ENCODE measurements at places on chromosomes 3 and 15.

- no peaks in the 10 kb centered on the region for H3K4me1 ChIP-seq
- DNase-seq, result no peak
- no peak overlapping the region for H3K27ac ChIP-seq
Observed at GRCh38 chr15:24861014-24861690, 93.6 kb upstream of the SNRPN start.

DNA sequence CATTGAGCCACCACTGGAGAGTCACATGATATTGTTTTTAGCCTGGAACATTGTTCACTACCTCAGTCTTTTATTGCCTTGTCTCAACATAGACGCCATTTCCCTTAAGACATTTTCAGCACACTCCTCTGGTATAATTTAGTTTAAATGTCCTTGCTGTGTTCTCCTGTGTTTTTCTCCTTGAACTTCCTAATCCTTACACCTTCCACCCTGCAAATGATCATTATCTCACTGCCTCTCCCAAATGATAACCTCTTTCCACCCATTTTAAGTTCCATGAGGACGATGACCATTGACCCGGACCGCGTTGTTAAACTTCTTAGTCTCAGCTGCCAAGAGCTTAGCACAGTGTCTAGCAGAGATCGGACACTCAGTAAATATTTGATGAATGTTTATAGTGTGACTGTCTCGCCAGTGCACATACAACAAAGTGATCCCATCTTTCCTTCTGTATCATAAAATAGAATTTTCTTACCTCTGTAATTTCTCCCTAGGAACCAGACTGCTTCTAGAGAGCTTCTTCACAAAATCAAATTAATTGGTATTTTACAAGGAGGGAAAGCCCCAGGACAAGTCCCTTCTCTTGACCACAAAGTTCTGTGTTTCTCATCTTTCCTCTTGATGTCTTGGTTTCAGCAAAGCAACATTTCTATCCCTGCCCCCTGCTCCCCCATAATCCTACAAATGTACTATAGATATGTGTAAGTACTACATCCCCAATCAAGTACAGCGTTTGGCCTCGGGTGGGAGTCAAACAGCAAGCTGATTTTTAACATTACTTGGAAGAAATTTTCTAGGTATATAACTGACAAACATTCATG is 429.6 kb downstream of the LPP start:
- no peak overlapping the region for H3K27ac ChIP-seq
- H3K4me3 ChIP-seq, result no peak overlapping the region
- H3K27me3 ChIP-seq, result no peaks in the 10 kb centered on the region
- peaks cover 14% of the 10 kb centered on the region for H3K4me1 ChIP-seq

GRCh38 chr15:69798481-69799250 is 299.1 kb downstream of the TLE3 start:
- peaks cover 5% of the 10 kb centered on the region for H3K27me3 ChIP-seq
- no peak overlapping the region for H3K4me3 ChIP-seq
- H3K36me3 ChIP-seq, result no peaks in the 10 kb centered on the region
- peaks cover 5% of the 10 kb centered on the region for H3K4me1 ChIP-seq
- no peak overlapping the region for H3K27ac ChIP-seq

GRCh38 chr3:177860184-177860583 is 662.9 kb upstream of the TBL1XR1 start:
- no peak overlapping the region for H3K27ac ChIP-seq
- DNase-seq, result no peak
- H3K4me1 ChIP-seq, result no peaks in the 10 kb centered on the region
- no peak overlapping the region for H3K4me3 ChIP-seq
- H3K27me3 ChIP-seq, result no peaks in the 10 kb centered on the region
- no peaks in the 10 kb centered on the region for H3K36me3 ChIP-seq

DNA sequence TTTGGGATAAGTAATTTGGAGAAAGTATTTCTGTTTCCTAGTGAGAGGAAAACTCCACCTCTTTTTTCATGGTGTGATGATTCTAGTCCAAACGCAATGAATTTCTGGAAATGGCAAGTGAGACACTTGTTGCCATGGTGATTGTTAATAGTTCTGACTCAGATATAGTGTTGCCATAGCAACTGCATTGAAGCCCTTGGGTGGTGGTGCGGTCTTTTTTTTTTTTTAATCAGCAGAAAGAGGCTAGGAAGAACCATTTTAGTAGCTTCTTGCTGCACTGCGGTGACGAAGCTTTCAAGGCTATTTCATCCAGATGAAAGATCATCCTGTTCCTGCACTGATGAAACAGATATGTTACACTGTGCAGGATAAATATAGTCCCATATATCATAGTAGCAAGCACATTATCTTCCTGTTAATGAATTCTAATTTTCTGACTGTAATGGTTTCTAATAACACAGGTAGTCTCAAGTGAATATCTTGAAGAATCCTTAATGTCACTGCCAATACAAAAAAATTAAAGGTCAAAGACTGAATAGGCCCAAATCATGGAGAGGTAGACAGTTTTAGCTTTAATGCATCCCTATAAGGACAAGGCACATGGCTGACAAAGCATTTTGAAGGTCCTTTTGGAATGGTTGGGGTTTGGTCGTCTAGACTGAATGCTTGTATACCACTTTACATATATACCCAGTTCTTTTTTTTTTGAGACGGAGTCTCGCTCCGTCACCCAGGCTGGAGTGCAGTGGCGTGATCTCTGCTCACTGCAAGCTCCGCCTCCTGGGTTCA is 125.1 kb upstream of the ZBTB20 start:
- no peaks in the 10 kb centered on the region for H3K27me3 ChIP-seq
- H3K4me3 ChIP-seq, result no peak overlapping the region
- no peaks in the 10 kb centered on the region for H3K36me3 ChIP-seq
- H3K4me1 ChIP-seq, result no peaks in the 10 kb centered on the region
- H3K27ac ChIP-seq, result no peak overlapping the region

GRCh38 chr3:185308126-185308754 is 54.4 kb upstream of the EHHADH start:
- no peak overlapping the region for H3K27ac ChIP-seq
- no peaks in the 10 kb centered on the region for H3K27me3 ChIP-seq
- no peak overlapping the region for H3K4me3 ChIP-seq

DNA sequence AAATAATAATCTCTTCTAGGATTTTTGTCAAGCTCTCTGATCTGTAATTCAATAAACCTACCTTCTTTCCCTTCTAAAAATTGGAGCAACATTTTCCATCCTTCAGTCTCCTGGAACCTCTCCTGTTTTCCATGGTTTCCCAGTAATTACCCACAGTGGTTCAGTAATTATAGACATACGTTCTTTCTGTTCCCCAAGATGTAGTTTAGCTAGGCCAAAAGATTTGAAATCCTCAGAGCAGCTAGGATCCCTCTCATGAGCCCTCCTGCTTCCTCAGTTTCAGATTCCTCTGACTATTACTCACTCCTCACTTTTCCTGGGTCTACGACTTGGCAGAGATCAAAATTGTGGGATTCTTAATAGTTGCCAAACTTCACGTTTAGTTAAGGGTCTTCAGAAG is 76.9 kb upstream of the IGSF10 start:
- no peak overlapping the region for H3K4me3 ChIP-seq
- peaks cover 3% of the 10 kb centered on the region for H3K27me3 ChIP-seq
- no peak for DNase-seq
- no peak overlapping the region for H3K27ac ChIP-seq
- H3K4me1 ChIP-seq, result no peaks in the 10 kb centered on the region

DNA sequence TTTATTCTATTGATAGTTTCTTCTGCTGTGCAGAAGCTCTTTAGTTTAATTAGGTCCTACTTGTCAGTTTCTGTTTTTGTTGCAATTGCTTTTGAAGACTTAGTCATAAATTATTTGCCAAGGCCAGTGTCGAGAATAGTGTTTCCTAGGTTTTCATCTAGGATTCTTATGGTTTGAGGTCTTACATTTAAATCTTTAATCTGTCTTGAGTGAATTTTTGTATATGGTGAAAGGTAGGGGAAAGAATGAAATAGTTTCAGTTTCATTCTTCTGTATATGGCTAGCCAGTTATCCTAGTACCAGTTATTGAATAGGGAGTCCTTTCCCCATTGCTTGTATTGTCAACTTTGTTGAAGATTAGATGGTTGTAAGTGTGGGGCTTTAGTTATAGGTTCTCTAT is 10.6 kb upstream of the GCSAM start:
- no peaks in the 10 kb centered on the region for H3K27me3 ChIP-seq
- peaks cover 15% of the 10 kb centered on the region for H3K36me3 ChIP-seq
- H3K4me1 ChIP-seq, result peaks cover 8% of the 10 kb centered on the region
- peak overlapping the region; percentile 8 for H3K27ac ChIP-seq

DNA sequence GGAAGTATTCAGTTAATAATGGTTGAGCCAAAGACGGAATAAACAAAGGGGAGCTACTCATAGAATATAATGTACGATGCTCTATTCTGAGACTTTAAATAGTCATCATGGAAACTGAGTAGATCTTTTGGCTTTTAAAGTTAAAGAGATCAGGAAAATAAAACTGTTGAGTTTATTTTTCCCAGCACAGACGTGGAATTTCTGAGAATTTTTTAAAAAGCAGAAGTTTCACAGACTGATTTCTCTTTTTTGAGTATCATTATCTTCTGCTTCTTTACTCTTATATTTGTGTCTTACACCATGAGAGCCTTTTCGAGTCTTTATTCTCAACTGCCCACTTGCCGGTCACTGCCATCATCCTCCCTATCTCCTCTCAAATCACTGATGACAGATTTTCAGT is 13.2 kb downstream of the P2RY14 start:
- H3K4me3 ChIP-seq, result no peak overlapping the region
- DNase-seq, result no peak
- peaks cover 25% of the 10 kb centered on the region for H3K4me1 ChIP-seq
- H3K27ac ChIP-seq, result no peak overlapping the region

All from activated CD4-positive, alpha-beta T cell treated with anti-CD3 and anti-CD28 coated beads, Interleukin-2, amount 10 ng/mL, durations not matched to agents 24 days and 14 days (primary cell).